ENCODE measurements at places on chromosomes 1 and 21.

DNA sequence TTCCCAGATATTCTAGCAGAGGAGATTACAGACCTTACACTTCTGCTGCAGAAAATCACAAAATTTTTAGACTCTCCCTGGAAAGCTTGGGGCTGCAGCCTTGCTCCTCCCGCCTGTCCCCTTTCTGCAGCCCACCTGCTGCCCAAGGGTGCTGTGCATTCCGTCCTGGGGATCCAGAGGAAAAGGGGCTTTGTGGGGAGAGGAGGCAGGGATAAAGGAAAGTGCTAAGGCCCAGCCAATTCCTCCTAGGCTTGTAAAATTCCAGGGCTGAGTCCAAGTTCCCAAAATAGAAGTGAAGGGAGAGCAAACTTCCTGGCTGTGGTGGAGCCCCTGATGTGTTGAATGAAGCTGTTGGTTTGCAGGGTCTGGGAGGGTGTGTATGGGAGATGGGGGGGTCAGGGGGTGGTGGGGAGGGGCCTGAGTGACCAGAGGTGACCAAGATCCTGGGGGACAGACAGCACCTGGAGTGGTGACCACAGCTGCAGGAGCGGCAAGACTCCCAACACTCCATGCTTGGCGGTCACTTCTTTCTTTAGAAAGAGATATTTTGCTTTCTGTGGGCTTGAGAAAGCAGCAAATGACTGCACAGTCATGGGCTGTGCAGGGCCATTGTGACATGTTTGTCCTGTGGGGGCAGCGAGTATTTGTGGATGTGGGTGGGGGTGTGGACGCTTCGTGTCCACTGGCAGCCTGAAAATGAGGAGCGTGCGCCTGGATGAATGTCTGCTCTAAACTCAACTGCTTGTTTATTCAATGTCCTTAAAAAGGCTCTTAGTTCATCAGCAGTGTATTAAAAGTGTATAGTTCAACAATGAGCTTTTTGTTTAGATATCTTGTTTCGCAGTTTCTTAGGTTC lies 68.4 kb downstream of the TLR5 start:
- no peak for DNase-seq

DNA sequence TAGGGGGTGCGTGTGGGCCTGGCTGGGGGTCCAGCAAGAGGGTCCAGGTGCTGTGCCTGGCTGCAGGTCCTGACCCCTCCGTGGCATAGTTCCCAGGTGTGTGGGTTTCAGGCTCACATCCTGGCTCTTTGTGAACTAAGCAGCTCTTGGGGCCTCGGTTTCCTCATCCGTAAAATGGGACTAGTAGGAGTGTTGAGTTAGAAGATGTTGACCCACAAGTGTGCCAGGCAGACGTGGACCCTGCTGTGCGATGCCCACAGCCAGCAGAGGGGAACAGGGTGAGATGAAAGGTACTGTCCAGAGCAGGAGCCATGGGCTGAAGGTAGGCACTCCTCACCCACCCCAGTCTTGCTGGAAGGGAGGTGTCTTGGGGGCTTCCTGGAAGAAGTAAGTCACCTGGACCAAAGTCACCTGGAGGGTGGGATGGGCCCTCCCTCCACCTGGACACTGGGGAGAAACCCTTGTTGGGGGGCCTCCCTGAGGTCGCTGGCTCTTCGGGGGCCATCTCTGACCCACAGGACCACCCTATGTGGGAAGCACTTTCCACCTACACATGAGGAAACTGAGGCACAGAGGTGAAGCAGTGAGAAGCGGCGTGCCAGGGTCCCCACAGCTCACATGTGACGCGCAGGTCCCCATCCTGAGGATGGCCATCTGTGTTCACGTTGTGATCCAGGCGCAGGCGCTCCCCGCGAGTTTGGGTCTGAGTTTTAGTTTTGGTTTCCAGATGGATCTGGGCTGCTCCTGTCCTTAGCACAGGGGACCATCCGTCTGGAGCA lies 1.4 kb downstream of the ARHGEF16 start:
- no peak for DNase-seq

DNA sequence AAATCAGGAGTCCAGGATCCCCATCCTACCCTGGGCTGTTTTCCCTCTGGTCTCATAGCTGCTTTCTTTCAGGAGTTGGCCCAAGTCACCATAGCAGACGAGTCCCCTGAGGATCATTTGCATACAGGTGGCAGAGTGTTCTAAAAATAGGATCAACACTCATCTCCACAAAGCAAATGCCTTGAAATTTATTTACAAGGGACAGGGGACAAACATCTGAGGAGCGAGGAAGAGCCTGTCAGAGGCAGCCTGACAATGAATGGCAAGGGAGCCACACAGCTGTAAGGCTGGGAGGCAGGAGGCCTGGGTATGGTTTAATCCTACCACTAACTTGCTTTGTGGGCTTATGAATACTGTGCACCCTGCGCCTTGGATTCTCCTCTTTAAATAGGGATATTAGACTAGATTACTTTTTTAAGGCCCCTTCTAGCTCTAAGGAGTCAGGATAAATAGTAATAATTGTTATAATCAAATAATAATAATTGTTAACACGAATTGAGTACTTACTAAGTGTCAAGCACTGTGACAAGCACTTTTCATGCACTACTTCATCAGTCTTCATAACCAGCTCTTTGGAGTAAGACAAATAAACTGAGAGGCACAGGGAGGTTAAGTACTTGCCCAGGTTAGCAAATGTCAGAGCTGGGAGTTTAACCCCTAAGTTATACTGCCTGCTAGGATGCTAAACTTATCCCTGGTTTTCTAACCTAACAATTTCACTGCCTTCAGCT lies 34.5 kb downstream of the RAB3B start:
- no peak for DNase-seq

DNA sequence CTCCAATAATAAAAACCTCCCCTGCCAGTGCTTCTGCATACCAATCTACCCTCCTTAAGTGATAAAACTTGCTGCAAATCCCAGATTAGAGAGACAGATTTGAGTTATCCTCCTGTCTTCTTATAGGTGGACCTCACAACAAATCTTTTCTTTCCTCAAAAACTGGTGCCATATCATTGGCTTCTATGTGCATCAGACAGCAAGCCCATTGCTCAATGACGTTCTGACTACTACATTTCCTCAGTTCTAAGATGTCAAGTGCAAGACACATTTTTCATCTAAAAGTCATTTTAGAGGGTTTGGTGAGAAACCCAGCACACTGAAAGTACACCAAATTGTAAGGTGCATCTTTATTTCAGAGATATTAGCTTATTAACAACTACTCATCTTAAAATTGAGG lies 107.8 kb upstream of the VAV3 start:
- no peak for DNase-seq

DNA sequence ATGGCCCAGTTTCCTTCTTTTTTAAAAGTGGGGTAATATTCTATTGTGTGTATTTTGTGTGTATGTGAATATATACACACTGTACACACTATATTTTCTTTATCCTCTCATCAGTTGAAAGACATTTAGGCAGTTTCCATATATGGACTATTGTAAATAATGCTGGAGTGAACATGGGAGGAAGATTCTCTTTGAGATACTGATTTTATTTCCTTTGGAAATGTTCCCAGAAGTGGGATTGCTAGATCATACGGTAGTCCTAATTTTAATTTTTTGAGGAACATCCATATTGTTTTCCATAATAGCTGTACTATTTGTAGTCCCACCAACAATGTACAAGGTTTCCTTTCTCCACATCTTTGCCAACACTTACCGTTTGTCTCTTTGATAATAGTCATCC lies 51.0 kb downstream of the F3 start:
- DNase-seq: no peak

GRCh38 chr1:6459850-6460265 lies 6.1 kb downstream of the TNFRSF25 start:
- no peak for DNase-seq

- no peak for DNase-seq
Measured at GRCh38 chr1:43312663-43313515, 12.1 kb downstream of the TIE1 start.

GRCh38 chr1:243786531-243786930 lies 63.5 kb downstream of the AKT3 start:
- DNase-seq: no peak

DNA sequence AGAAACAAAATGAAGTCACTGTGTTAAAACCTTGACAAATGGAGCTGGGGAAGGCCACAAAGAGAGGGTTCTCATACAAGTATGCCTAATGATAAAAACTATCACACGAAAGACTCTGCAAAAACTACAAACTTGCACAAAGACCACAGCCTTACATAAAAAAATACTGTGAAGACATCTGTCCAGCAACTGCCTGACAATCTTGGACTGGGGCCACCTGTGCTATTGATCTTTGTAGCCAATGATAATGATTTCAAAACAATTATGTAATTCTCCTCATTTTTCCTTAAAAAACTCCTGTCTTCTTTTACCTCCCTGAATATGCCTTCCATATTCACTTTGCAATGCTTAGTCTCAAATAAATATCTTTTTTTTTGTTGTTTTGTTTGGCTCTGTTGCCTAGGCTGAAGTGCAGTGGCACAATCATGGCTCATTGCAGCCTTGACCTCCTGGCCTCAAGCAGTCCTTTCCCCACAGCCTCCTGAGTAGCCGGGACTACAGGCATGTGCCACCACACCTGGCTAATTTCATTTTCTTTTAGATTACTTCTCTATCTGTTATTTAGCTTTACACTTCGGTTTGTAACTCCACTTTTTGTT lies 79.4 kb upstream of the RHOU start:
- no peak for DNase-seq

DNA sequence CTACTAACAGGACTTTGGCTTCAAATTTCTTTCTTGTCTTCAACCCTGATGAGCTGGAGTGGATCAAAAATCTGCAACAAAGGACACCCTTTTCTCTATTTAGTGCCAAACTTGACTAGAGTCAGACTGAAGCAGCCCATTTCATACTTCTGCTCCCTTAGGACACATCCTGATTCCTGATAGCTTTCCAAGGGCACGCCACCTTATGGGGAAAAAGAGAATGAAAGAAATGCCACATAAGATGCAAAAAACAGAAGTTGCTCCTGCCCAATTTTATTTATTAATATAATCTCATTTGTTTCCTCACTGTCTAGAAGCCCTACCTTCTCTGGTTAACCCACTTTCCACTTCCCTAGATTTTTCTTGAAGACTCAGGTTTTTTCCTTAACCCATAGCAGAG lies 72.7 kb upstream of the NBPF4 start:
- no peak for DNase-seq

DNA sequence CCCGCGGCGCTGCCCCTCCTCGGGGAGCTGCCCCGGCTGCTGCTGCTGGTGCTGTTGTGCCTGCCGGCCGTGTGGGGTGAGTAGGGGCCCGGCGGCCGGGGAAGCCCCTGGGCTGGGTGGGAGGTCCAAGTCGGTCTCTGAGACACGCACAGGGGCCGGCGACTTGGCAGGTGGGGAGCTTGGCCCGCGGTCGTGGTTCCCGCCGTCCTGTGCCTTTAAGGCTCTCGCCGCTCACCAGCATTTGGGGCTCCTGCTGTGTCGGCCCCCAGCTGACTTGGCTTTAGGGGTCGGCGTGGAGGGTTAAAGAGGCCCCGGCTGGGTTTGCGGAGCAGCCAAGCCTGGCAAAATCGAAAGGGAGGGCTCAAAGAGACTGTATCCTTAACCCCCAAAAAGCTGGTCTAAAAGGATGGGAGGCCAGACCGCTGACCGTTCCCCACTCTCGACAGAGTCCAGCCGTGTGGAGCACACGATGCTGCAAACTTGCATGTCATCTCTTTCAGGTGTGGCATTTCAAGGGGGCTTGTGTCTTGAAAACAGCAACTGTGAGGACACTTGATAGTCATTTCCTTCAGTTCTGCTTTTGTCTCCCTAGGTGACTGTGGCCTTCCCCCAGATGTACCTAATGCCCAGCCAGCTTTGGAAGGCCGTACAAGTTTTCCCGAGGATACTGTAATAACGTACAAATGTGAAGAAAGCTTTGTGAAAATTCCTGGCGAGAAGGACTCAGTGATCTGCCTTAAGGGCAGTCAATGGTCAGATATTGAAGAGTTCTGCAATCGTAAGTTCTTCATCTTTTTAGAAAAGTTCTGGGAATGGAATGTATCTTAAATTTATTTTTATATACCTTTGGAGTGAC lies 540 bp downstream of the CD55 start:
- no peak for DNase-seq

- DNase-seq: no peak
Measured at GRCh38 chr1:54167422-54168139, 14.8 kb upstream of the CDCP2 start.

GRCh38 chr21:35136586-35137219 lies 87.6 kb upstream of the RUNX1 start:
- DNase-seq: no peak

DNA sequence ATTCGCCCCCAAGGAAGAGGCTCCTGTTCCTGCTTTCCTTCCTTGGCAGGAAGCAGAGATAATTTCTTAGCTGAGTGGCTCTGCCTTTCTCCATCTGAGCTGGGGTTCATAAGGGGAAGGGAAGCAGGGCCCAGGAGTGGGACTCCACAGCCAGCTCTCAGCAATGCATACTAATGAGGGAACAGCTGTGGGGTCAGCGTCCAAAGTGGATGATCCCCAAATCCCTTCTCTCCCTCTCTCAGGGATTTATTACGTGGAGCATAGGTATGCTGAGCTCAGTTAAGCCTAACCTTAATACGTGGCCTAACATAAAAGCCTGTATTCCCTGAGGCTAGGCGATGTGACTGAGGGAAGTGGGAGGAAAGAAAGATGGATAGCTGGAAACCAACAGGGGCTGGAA lies 87.3 kb upstream of the CTTNBP2NL start:
- DNase-seq: no peak

DNA sequence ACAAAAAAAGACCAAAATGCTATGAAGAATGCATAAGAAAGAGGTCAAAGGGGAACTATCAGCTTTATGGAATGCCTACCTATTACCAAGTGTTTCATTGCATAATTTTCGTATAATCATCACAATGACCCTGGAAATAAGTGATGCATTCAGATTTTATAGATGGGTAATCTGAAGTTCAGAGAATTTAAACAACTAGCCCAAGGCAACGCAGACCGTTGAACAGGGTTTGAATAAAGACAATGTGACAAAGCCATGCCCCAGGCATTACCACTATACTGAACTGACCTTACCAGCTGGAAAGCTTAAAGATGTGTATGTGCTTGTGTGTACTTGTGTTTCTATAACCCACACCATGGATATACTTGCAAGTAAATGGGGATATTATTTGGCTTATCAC lies 827.6 kb upstream of the ADGRL2 start:
- no peak for DNase-seq

- peak; percentile 48 for DNase-seq
Measured at GRCh38 chr1:10507111-10507879, 32.5 kb downstream of the PEX14 start.

DNA sequence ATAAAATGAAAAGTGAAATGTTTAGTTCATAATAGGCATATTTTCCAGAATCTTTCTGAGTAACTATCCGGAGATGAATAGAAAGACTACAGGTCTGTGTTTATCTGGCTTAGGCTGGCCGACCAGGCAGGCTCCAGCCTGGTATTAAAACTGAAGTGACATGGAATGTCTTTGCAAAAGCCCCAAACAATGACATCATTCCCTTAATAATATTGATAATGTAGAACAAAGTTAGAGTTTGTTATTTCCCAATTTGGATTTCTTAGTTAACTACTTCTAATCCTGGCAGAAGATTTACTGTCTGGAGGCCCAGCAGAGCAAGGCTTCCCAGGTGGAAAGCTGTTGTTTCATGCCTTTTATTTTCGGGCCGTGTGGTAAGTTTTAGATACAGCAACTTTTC lies 207.7 kb downstream of the GREM2 start:
- no peak for DNase-seq

- DNase-seq: no peak
Measured at GRCh38 chr1:93798291-93798690, 80.7 kb downstream of the DNTTIP2 start.

- DNase-seq: no peak
Measured at GRCh38 chr1:164760569-164760968, 201.6 kb downstream of the PBX1 start.

GRCh38 chr21:29637134-29637533 lies 302.7 kb downstream of the GRIK1 start:
- no peak for DNase-seq

- no peak for DNase-seq
Measured at GRCh38 chr21:38930853-38931252, 125.1 kb downstream of the ETS2 start.
